Calu3 (cell line): ENCODE measurements at places on chromosomes 6 and 20. TPM values are rescaled to one million over a fixed set of nuclear protein-coding genes. Genes with fewer than 3 reads are reported as not detected.

GRCh38 chr20:2195614-2196013, 94.0 kb downstream of the STK35 start:
- H3K27me3 ChIP-seq, result peaks cover 81% of the 10 kb centered on the region
- H3K27ac ChIP-seq, result no peak overlapping the region
- no peaks in the 10 kb centered on the region for H3K36me3 ChIP-seq

GRCh38 chr6:43499028-43499815, 10.9 kb downstream of the LRRC73 start:
- no peak overlapping the region for H3K4me3 ChIP-seq
- no peaks in the 10 kb centered on the region for H3K27me3 ChIP-seq
- no peak overlapping the region for H3K27ac ChIP-seq
- H3K4me1 ChIP-seq, result peaks cover 26% of the 10 kb centered on the region

GRCh38 chr6:95784019-95784418, 206.7 kb downstream of the MANEA start:
- peaks cover 9% of the 10 kb centered on the region for H3K4me1 ChIP-seq
- no peak overlapping the region for H3K4me3 ChIP-seq
- no peaks in the 10 kb centered on the region for H3K27me3 ChIP-seq
- H3K27ac ChIP-seq, result no peak overlapping the region
- H3K36me3 ChIP-seq, result no peaks in the 10 kb centered on the region
- DNase-seq, result no peak

The PTK7 gene
- 49.7 and 66.0 TPM in 2 replicates for total RNA-seq

DNA sequence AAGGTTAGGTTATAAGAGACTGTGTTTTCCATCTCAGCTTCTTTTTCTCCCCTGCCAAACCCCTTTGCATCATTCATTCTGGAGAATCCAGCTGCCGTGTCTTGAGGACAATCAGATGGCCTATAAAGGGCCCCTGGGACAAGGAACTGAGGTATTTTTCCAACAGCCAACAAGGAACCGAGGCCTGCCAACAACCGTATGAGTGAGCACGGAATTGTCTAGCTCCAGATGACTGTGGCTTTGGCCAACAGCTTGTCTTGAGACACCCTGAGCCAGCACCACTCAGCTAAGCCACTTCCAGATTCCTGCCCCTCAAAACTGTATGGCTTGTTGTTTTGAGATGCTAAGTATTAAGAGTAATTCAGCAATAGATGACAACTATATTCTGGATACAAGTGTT, 433.7 kb upstream of the HSF2 start:
- H3K4me3 ChIP-seq, result no peak overlapping the region
- DNase-seq, result no peak
- no peak overlapping the region for H3K27ac ChIP-seq

The MOCS1 gene
- total RNA-seq, result 2.5 TPM in 2 replicates
